ENCODE measurements at places on chromosomes 7 and 10.

DNA sequence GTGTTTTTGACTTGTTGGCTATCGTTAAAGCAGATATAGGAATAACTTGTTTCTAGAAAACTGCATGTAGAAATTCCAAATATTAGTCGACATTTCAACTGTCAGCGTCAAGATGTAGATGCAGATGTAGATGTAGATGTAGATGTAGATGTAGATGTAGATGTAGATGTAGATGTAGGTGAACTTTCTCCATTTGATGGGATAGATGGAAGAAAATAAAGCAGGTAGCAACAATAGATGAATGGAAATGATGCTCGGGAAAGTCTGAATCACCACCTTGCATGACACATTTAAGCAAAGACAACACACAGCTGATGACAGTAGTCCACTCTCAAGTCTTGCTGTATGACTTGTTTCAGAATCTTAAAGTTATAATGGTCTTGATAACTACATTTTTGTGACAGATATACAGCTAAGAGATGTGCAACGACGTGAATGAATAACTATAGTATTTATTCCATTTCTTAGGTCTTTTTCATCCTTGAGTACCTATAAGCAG is 53.5 kb downstream of the SND1 start:
- no peak for DNase-seq

DNA sequence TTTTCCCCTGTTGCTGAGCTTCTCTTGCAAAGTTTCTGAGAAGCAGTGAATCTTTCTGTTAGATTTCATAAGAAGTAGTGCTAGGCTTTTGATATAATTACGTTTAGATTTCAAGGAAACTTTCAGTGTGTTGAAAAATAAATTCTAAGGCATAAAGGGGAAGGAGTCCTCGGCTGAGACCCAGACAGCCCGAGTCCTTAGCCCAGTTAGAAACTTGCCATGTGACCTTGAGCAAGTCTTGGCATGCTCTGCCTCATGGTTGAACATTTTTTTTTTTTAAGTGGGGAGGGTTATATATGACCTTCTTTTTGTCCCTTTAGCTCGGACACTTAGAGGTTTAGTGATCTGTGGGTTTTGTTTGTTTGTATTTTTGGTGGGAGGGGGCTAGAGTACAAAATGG is 117.5 kb downstream of the TCF7L2 start:
- DNase-seq, result no peak

DNA sequence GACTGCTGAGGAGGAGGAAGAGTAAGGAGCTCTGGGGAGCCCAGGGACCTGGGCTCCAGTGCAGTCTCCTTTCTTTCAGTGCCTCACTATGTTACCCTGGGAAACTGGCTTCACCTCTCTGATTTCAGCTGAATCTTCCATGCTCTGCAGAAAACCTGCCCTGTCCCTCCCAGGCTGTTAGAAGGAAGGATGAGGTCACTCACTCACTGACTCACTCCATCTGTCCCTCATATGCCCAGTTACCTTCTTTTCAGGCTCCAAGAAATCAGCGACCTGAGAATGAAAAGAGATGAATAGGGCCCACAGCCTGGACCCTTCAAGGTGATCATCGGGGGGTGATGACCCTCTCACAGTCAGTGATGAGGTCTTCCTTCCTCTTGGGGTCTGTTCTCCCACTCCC is 481 bp downstream of the SFTPA2 start:
- DNase-seq, result no peak

DNA sequence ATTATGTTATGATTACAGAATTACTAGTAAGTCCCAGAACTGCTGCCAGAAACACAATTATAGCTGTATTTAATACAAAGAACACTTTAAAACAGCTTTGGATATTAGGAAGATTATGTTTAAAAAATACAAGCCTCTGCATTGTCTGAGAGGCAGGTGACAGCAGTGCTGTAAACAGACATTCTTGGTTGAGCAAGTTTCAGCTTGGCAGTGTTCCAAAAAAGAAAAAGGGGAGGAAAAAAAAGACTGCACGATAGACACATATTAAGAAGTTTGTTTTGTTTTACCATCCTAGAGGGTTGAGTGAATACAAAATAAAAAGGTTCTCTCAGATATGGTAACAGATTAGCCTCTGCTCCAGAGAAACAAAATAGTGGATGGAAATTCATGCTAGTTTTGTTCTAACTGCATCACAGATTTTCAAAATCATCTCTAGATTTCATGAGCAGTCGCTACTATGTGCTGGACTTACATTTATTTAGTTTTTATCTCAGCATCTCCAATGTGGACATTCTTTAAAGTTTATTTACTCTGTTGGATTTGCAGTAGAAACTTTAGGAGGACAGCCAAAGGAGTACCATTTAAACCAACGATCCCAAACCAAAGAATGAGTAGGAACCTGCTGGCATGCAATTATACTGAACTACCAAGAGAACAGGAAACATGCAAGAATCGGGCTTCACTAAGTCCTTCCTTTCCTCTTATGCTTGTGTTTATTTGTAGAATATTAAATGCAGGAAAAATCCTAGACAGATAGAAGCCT is 9.0 kb downstream of the FAM204A start:
- DNase-seq, result no peak

DNA sequence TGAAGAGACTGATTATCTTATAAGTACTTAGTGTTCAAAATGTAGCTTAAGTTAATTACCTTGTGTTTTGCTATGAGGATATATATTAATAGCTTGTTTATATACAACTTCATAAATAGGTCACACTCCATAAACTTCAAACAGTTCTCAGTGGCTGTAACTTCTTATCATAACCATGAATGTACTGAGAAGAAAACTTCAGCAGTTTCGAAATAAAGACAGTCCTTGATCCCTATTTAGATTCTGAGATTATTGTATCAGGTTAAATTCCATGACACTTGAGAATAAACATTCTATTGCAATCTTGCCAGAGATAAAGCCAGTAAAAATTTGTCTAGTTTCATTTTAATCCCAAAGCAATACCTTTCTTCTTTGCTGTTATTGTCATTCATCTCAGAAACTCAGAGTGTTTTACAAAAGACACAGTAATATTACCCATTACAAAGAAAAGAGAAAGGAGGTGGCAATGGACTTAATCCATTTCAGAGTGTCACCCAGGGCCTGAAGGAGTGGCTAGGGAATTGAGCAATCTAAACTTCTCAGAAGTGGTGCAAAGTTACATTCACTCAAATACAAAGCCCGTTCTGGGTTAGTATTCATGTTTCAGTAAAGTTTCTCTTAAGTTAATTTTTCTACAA is 403.6 kb downstream of the SEMA3D start:
- DNase-seq, result no peak

- no peak for DNase-seq
Observed at GRCh38 chr7:144830024-144830785, 5.6 kb downstream of the TPK1 start.

- no peak for DNase-seq
Observed at GRCh38 chr10:124324856-124325632, 93.7 kb downstream of the OAT start.

- DNase-seq, result no peak
Observed at GRCh38 chr7:191105-191980, 1.0 kb upstream of the FAM20C start.

DNA sequence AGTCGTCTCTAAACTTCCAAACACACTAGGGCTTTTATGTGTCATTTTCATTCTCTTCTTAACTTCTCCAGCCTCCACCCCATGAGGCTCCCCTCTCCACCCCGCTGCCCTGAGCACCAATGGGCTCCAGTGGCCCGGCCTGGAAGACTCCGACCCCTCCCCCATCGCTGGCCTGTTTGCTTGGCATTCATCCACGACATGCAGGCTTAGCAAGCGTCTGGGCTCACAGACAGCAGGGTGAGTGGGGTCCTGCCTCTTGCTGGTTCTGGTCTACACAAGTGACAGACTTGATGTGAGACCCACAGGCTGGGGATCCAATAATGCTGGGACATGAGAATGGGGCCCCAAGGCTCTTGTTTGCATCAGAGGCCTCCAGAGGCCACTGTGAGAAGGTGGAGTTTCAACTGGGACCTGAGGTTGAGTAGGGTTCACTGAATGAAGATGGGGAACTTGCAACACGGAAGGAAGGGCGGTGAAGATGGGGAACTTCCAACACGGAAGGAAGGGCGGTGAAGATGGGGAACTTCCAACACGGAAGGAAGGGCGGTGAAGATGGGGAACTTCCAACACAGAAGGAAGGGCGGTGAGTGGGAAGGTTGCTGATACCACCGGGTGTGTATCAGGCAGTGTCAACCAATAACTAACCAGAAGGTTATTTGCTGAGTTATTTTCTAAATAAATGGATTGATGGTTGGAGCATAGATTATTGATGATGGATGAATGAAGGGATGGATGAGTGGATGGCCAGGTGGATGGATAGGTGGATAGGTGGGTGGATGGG is 14.0 kb downstream of the KNDC1 start:
- DNase-seq, result no peak

DNA sequence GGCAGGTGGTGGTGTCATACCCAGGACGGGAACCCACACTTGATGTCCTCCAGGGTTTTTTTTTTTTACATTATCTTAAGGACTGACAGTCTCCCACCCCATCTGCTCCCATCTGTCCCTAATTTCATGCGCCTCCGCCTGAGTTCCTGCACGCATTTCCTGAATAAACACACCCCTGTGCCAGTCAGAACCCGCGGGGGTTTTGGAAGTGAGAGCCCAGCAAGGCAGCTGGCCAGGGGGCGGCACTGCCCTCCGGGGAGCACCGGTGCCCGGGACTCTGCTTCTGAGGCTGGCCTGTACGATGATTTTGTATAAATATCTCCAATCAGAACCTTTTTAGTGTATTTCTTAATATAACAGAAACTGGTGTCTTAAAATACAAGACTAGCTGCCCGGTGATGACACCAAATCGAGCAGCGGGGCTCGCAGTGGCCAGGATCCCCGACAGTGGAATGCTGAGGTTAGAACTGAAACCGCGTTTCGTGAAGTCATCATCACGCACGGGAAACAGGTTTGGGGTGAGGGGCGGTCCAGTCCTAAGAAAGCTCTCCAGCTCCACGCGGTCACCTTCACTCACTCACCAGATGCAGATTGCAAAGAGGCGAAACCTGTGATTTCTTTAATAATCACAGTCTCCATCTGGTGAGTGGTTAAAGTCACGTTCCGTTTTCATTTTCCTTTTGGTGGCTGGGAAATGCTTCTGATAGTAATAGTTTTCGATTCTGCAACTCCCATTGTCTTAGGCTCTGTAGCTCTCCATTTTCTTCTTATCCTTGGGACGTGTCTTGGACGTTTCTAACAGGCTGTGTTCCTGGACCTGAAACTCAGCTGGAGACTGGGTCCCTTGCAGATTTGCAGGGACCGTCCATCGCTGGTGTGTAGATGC is 19.7 kb downstream of the BNIP3 start:
- no peak for DNase-seq

GRCh38 chr10:31664803-31665202 is 263.8 kb downstream of the ARHGAP12 start:
- no peak for DNase-seq

GRCh38 chr10:69825604-69826003 is 23.9 kb downstream of the COL13A1 start:
- DNase-seq, result no peak

- peak; percentile 41 for DNase-seq
Observed at GRCh38 chr7:107874605-107875446, 16.2 kb upstream of the DLD start.

DNA sequence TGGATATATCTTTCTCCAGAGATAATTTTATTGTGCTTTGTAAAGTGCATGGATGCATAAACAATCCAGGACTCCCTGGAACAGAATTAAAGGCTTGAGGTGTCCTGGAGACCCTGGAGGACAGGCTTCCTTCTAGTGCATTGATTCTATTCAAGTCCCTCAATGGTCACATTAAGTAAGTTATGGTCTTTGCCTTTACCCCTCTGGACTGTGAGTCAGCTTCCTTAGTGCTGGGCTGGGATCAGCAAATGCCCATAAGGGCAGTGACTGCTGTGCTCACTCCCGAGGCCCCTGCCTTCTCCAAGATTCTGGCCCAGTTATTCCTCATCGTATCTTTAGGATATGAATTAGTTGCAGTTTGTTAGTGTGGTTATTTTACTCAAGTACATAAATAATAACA is 178.7 kb upstream of the PRSS58 start:
- DNase-seq, result no peak

- DNase-seq, result no peak
Observed at GRCh38 chr7:80070391-80070790, 64.2 kb upstream of the GNAI1 start.

Data from CD8-positive, alpha-beta memory T cell (primary cell).